ENCODE measurements at places on chromosomes 5 and 9. TPM values are rescaled to one million over a fixed set of nuclear protein-coding genes. Genes with fewer than 3 reads are reported as not detected.

GRCh38 chr5:1944408-1944807, 61.7 kb upstream of the IRX4 start:
- no peaks in the 10 kb centered on the region for H3K36me3 ChIP-seq
- H3K27me3 ChIP-seq = no peaks in the 10 kb centered on the region
- no peak overlapping the region for H3K4me3 ChIP-seq
- no peak overlapping the region for H3K27ac ChIP-seq
- DNase-seq = no peak

GRCh38 chr5:74919487-74919886, 53.3 kb upstream of the FAM169A start:
- H3K4me1 ChIP-seq = peaks cover 10% of the 10 kb centered on the region
- peak; percentile 44 for DNase-seq
- no peak overlapping the region for H3K4me3 ChIP-seq

DNA sequence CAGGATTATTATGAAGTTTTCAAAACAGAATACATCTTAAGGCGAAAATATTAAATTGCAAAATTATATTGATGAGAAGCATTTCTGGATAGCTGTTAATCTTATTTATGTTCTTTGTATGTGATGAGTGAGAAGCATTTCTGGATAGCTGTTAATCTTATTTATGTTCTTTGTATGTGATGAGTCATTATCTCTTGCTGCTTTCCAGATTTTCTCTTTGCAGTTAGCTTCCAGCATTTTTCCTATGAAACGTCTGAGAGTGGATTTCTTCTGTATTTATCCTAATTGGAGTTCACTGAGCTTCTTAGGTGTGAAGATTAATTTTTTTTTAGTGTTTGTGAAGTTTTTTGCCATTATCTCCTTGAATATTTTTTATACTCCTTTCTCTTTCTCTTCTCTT, 8.2 kb downstream of the TMEM232 start:
- no peaks in the 10 kb centered on the region for H3K4me1 ChIP-seq
- H3K27ac ChIP-seq = no peak overlapping the region
- no peak for DNase-seq
- H3K4me3 ChIP-seq = no peak overlapping the region
- H3K36me3 ChIP-seq = no peaks in the 10 kb centered on the region
- H3K27me3 ChIP-seq = no peaks in the 10 kb centered on the region

DNA sequence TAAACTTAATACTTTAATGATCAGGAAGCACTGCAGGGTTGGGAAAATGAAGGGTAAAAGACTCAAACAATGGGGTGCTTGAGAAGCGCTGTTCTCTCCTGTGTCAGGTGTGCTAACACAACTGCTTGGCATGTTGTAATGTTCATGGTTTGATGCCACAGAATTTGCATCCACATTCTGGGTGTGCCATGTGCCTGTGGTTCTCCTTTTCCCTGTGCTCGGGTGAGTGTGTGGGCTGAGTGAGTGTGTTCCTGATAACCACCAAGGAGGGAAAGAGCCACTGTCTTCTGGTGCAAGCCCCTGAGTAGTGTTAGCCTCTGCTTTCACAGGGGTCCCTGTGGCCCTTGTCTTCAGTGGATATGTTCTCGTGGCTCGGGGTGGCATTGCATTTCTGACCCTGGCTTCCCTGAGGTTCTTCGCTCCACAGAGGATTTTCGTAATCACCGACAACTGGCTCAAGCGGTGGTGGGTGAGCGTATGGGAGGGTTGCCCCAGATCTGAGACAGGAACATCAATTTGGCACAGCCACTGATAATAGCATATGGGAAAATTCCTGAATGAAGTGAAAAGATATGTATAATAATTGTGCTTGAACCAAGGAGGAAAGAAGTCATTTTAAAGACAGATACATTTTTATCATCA, 102.0 kb downstream of the MVB12B start:
- no peak overlapping the region for H3K27ac ChIP-seq
- no peaks in the 10 kb centered on the region for H3K27me3 ChIP-seq
- H3K4me1 ChIP-seq = no peaks in the 10 kb centered on the region
- H3K4me3 ChIP-seq = no peak overlapping the region

- peaks cover 11% of the 10 kb centered on the region for H3K27me3 ChIP-seq
- no peak for DNase-seq
- H3K27ac ChIP-seq = no peak overlapping the region
- no peak overlapping the region for H3K4me3 ChIP-seq
Measured at GRCh38 chr5:157271740-157272271, 5.9 kb downstream of the CYFIP2 start.

DNA sequence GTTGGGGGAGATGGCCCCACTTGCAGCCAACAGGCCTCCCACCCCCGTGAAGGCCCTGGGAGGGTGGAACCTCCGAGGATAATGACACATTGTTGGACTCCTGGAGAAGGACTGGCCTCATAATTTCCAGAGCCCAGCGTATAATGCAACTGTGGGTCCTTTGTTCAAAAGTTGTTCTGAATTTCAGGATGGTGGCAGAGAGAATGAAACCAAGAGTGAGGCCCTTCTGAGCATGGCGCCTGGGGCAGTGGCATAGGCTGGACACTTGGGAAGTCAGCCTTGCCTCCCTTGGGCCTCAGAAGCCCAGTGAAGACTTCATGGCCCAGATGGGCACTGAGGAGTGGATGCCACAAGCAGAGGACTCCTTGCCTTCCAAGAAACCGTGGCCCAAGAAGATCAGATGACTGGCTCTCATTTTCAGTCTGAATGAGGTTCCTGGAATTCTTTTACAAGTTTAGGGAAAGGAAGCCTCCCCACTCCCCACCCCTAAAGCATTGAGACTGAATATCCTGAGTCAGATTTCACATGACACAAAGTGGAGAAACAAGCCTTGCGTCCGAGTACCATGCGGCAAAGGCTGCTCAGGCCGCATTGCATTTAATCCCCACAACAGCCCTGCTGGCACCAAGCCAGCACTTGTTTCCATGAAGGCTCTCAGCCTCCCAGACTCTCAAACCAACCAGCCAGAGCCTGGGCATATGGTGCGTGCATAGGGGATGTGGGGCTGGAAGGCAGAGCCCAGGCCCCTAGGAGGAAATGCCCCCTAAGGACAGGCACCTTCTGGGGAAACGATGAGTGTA, 96.7 kb upstream of the SMIM23 start:
- DNase-seq = no peak
- H3K36me3 ChIP-seq = no peaks in the 10 kb centered on the region
- no peaks in the 10 kb centered on the region for H3K4me1 ChIP-seq
- no peaks in the 10 kb centered on the region for H3K27me3 ChIP-seq
- H3K4me3 ChIP-seq = no peak overlapping the region
- H3K27ac ChIP-seq = no peak overlapping the region

GRCh38 chr5:120539471-120539870, 75.4 kb downstream of the PRR16 start:
- peaks cover 17% of the 10 kb centered on the region for H3K4me1 ChIP-seq
- H3K36me3 ChIP-seq = no peaks in the 10 kb centered on the region
- no peak for DNase-seq
- no peaks in the 10 kb centered on the region for H3K27me3 ChIP-seq

GRCh38 chr5:95543017-95543705, 11.6 kb downstream of the SKIC3 start:
- H3K4me1 ChIP-seq = peaks cover 12% of the 10 kb centered on the region
- no peak for DNase-seq
- H3K27me3 ChIP-seq = no peaks in the 10 kb centered on the region
- no peak overlapping the region for H3K27ac ChIP-seq
- H3K36me3 ChIP-seq = peaks cover 69% of the 10 kb centered on the region
- H3K4me3 ChIP-seq = no peak overlapping the region

DNA sequence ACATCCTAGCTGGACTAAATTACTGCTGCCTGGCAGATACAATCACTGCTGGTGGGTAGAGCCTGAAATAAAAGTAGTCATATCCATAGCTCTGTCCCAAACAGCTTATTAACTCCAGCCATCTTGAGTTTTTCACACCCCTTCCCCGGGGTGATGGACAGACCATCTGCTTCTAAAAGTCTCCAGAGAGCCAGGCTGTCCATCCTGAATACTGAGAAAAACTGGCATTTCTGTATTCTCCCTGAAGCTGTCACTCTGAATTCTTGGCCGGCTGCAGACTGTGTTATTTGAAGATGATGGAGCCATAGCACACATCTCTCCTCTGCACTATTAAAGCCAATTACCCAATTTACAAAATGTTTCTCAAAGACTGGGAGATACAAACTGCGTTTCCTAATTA, 118.6 kb downstream of the GABBR2 start:
- H3K27ac ChIP-seq = no peak overlapping the region
- no peaks in the 10 kb centered on the region for H3K36me3 ChIP-seq
- DNase-seq = no peak
- H3K4me1 ChIP-seq = no peaks in the 10 kb centered on the region
- peaks cover 7% of the 10 kb centered on the region for H3K27me3 ChIP-seq

DNA sequence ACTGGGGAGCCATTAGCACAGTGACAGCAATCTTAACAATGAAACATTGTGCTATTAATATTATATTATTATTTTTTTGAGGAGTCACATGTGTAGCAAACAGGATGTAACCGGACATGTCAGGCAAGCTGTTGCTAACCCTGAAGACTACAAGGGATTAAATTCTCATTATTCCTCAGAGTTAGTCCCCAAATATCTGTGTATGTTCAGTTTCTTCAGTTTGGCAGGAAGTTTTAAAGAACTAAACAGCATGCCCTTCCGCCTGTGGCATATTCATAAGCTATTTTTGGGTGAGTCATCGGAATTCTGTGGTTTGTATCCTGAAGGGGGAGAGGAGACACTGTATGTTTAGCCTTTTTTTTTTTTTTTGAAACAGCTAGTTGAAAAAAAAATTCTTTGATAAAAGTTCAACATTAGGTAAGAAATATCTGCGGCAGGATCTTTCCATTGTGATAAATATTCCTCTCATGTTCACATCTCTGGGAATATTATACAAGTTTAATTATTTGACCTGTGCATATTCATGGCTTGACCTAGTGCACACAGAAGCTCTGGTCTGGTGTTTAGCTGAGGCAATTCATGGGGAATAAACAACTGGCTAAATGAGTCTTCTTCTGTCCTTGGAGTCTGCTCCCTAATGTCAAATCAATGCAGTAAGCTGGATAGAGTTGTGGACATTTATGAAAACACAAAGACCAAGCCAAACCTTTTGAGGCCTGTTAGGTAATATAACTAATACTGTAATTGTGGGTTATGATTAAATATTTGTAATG, 202.7 kb upstream of the CDKN2B start:
- peak overlapping the region; percentile 89 for H3K27ac ChIP-seq
- no peak overlapping the region for H3K4me3 ChIP-seq
- H3K4me1 ChIP-seq = peaks cover 58% of the 10 kb centered on the region
- no peaks in the 10 kb centered on the region for H3K36me3 ChIP-seq

DNA sequence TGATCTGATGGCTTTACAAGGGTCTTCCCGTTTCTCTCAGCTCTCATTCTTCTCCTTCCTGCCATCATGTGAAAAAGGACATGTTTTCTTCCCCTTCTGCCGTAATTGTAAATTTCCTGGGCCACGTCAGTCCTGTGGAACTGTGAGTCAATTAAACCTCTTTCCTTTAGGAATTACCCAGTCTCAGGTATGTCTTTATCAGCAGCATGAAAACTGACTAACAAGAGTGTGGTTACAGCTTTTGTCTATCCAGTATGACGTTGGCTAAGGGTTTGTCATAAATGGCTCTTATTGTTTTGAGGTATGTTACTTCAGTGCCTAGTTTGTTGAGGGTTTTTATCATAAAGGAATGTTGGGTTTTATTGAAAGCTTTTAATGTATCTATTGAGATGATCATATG, 501.6 kb downstream of the CAAP1 start:
- H3K27me3 ChIP-seq = no peaks in the 10 kb centered on the region
- H3K27ac ChIP-seq = no peak overlapping the region
- H3K4me3 ChIP-seq = no peak overlapping the region
- no peaks in the 10 kb centered on the region for H3K4me1 ChIP-seq
- DNase-seq = no peak

DNA sequence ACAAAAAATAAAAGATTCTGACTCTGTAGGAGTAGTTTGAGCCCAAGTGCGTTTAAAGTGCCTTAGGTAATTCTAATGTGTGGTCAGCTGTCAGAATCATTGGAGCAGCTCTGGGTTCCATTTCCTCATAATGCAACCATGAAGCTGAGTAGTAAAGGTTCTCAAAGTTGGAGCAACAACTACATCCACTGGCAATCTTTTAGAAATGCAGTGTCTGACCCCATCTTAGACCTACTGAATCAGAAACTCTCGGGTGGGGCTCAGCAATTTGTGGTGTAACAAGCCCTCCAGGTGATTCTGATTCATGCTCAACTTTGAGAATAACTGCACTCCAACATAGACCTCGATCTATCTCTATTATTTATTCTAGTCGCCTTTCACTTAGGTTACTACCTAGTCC, 7.6 kb upstream of the ALDH1A1 start:
- no peak overlapping the region for H3K27ac ChIP-seq
- H3K27me3 ChIP-seq = 0 out of 2 replicates have a peak, but pooled peaks cover 4% of the 10 kb centered on the region

DNA sequence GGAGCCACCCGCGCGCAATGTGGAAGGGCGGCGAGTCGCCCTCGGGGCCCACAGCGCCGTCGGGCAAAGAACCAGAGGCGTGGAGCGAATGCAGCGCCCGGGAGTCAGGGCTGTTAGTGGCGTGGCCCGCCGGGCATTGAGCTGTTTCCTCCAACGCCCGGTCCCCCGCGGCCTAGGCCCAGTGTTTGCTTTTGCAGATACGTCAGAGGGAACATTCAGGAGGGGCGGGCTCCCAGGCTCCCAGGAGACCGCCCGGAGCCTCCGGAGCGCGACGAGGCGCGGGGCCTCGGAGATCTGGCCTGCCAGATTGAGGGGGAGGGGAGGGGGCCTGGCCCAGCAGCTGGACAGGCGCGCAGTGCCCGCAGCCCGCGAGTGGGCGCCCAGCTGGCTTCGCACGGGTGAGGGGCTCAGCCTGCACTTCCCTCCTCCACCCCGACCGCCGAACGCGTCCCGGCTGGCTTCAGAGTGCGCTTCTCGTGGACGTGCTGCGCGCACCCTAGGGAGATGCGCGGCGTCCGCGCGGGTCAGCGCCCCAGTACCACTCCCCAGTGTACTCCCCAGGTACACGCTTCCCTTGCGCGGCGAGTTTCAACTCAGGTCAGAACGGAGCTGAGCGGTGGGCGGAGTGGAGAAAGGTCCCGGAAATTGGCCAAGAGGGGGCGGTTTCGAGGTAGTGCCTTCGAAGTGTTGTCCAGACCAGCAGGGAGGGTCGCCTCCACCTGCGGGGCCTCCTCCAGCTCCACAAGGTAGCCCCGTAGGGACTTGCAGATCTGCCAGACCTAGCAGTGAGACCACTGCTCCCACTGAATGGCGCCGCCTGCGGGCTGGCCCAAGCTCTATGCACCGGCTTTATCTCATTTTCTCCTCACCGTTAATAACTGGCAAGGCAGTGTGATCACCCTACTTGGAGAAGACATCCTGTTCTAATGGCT, 130.4 kb downstream of the TMEM174 start:
- no peaks in the 10 kb centered on the region for H3K27me3 ChIP-seq
- no peak for DNase-seq
- H3K4me1 ChIP-seq = peaks cover 28% of the 10 kb centered on the region
- no peak overlapping the region for H3K4me3 ChIP-seq

DNA sequence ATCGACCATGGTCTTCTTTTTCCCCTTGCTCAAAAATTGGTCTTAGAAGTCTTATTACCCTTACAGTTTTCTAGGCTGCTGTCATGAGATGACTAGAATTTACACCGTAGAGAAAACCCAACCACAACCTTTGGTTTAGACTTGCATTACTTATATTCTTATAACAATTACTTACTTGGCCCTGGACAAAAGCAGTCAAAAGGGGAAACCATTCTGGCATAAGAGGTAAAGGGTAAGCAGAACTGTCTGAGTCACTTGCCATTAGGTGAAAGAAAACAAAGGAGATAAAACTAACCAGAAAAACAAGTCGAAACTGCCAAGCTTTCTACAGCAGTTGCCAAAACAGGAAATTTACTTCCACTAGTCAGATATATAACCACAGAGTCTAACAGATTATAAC, 17.9 kb downstream of the TMEM245 start:
- H3K4me1 ChIP-seq = peaks cover 43% of the 10 kb centered on the region
- no peak overlapping the region for H3K4me3 ChIP-seq
- no peak for DNase-seq
- H3K27ac ChIP-seq = peak overlapping the region; percentile 3

The IL9 gene
- total RNA-seq = not detected

The PCDHB5 gene
- 27.3 TPM for total RNA-seq

The ZNG1C gene
- 67.3 TPM for total RNA-seq

The PCDHGB2 gene
- not detected for total RNA-seq

The PTGR1 gene
- 86.8 TPM for total RNA-seq

The FOCAD gene
- total RNA-seq = 13.0 TPM

Measured in SJSA1 (cell line).